Subcutaneous adipose tissue (tissue), 4 donors: ENCODE measurements at places on chromosomes 2 and 18. TPM values are rescaled to one million over a fixed set of nuclear protein-coding genes. Genes with fewer than 3 reads are reported as not detected.

Gene LBX2
- 4.1 TPM for total RNA-seq

Gene MERTK
- 32.4 TPM for total RNA-seq

Gene MARCHF4
- total RNA-seq = not detected

Gene DYNAP
- not detected for total RNA-seq

Gene PLGLB1
- 2.9 TPM for total RNA-seq

Gene CYP27A1
- total RNA-seq = 206 TPM

Gene PLCD4
- total RNA-seq = 2.6 TPM

Gene GCG
- not detected for total RNA-seq

Gene SAG
- not detected for total RNA-seq

Gene ZEB2
- 346 TPM for total RNA-seq

Gene PGAP1
- 7.1 TPM for total RNA-seq

Gene EEF1B2
- 373 TPM for total RNA-seq

Gene RTP5
- not detected for total RNA-seq

Gene RGPD3
- total RNA-seq = 2.4 TPM
